Left ventricle myocardium inferior (tissue), 1 donor: ENCODE measurements at places on chromosomes 6 and 20.
A peak's percentile ranks its signal among the peaks of the same experiment; 100 is the strongest.

- H3K27ac ChIP-seq: no peak overlapping the region
- H3K4me1 ChIP-seq: peaks cover 13% of the 10 kb centered on the region
- no peak overlapping the region for H3K4me3 ChIP-seq
- H3K36me3 ChIP-seq: peaks cover 15% of the 10 kb centered on the region
These were observed 12.9 kb downstream of the SLC4A11 start for GRCh38 chr20:3226093-3226492.

DNA sequence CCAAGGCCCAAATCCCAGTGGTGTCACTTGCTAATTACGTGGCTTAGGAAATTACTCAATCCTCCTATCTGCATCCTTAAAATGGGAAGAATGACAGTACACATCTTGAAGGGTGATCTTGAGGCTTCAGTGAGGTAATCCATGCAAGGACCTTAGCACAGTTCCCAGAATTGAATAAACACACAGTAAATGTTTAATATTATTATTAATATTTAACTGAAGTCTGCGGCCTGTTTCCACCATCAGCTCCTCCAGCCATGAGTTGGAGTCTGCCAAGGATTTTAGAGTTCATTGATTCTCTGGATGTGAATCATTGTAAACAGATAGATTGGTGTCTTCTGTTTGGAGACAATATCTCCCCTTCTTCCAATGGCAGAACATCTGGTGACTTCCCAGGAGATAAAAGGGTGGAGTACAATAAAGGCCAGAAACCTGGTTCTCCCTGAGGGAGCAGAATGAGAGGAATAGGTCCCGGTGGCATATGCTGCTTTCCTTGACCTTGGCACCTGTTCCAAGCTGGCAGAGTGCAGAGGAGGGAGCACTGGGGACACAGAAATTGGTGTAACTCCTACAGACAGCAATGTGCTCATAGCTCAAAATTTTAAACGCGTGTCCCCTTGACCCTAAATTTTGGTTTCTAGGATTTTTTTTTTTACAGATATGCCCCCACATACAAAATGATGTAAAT, 25.4 kb downstream of the UNC5CL start:
- no peak for DNase-seq
- no peaks in the 10 kb centered on the region for H3K27me3 ChIP-seq
- no peak overlapping the region for H3K4me3 ChIP-seq
- H3K4me1 ChIP-seq: no peaks in the 10 kb centered on the region
- H3K36me3 ChIP-seq: no peaks in the 10 kb centered on the region

- no peak overlapping the region for H3K27ac ChIP-seq
- peaks cover 21% of the 10 kb centered on the region for H3K4me1 ChIP-seq
- H3K4me3 ChIP-seq: no peak overlapping the region
- DNase-seq: no peak
These were observed 48.3 kb downstream of the OGFRL1 start for GRCh38 chr6:71336901-71337300.

- H3K4me3 ChIP-seq: peak overlapping the region; percentile 44
- H3K27ac ChIP-seq: peak overlapping the region; percentile 72
- no peaks in the 10 kb centered on the region for H3K36me3 ChIP-seq
These were observed 178.3 kb upstream of the FOXA2 start for GRCh38 chr20:22762576-22763256.

- no peaks in the 10 kb centered on the region for H3K36me3 ChIP-seq
- H3K4me1 ChIP-seq: no peaks in the 10 kb centered on the region
- no peak for DNase-seq
- H3K4me3 ChIP-seq: no peak overlapping the region
- H3K27me3 ChIP-seq: no peaks in the 10 kb centered on the region
These were observed 114.4 kb downstream of the PDSS2 start for GRCh38 chr6:107344981-107345380.

DNA sequence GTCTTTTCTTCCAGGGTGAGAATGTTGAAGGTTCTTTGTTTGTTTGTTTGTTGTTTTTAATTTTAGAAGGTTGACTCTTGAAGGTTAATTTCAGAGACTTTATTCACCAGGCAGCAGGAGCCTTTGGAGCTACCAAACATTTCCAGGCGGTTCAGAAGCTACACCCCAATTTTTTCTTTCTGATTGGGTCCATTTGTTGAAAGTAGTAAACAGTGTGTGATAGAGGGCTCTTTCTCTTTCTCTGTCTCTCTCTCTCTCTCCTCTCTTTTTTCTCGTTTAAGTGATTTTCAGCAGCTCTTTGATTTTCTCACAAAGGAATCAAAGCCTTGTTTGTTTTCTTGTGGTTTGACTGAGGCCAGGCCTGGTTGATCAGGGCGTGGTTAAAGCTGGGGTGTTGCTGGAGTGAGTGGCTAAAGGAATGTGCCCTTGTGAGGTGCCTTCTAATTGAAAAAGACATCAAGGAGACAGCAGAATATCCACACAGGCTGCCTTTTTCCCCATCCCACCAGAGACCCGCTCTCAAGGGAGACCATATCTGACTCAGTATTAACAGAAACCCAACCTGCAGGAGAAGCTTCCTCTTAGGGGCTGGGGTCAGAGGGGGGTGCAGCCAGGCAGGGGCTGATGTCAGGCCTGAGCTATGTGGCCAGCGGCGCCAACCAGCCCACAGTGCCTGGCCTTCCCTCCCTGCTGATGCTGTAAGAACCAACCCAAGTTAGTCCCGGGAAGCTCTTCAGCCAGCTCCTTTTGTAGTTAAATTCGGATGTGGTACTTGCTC, 40.4 kb upstream of the NAA20 start:
- H3K27ac ChIP-seq: peak overlapping the region; percentile 96
- H3K4me3 ChIP-seq: peak overlapping the region; percentile 75
- H3K36me3 ChIP-seq: peaks cover 26% of the 10 kb centered on the region
- peak; percentile 70 for DNase-seq

DNA sequence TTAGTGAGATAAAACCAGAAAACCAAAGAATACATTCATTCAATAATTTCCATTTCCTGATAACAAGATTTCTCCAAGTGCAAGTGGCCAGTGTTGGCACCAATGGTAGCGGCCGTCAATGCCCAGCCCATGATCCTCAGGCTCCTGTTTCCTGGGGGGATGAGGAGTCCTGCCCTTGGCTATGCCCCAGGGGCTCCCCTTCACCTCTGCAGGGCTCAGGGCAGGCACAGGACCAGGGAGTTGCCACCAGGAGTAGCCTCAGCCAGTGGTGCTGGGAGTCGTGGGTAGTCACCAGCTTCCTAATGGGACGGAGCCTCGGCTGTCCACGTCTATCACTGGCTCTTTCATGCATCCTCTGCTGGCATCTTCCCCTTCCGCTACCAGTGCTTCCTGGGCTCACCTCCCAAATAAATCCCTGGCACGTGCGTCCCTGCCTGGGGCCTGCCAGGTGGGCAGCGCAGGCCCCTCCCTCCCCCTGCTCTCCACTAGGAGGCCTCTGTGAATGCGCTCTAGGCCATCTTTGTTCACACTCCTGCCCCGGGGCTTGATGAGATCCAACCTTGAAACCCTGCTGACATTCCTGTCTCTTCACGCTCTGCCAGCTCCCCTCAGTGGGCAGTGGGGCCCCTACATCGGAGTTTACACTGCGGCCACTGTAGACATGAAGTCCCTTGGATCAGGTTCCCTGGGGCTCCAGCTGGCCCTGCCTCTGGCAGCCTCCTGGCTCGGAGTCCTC, 215.7 kb downstream of the SYNDIG1 start:
- H3K4me1 ChIP-seq: no peaks in the 10 kb centered on the region
- H3K27me3 ChIP-seq: no peaks in the 10 kb centered on the region
- no peak for DNase-seq

GRCh38 chr20:17993546-17993945, 24.7 kb downstream of the MGME1 start:
- H3K27ac ChIP-seq: no peak overlapping the region
- peaks cover 9% of the 10 kb centered on the region for H3K27me3 ChIP-seq
- DNase-seq: no peak
- peaks cover 19% of the 10 kb centered on the region for H3K36me3 ChIP-seq
- no peak overlapping the region for H3K4me3 ChIP-seq

GRCh38 chr6:21836772-21837425, 243.3 kb downstream of the SOX4 start:
- H3K4me3 ChIP-seq: no peak overlapping the region
- no peaks in the 10 kb centered on the region for H3K27me3 ChIP-seq
- no peaks in the 10 kb centered on the region for H3K4me1 ChIP-seq
- H3K27ac ChIP-seq: no peak overlapping the region

- no peak for DNase-seq
- no peak overlapping the region for H3K27ac ChIP-seq
- no peaks in the 10 kb centered on the region for H3K4me1 ChIP-seq
- no peaks in the 10 kb centered on the region for H3K36me3 ChIP-seq
- peaks cover 33% of the 10 kb centered on the region for H3K27me3 ChIP-seq
These were observed 20.9 kb downstream of the COL9A3 start for GRCh38 chr20:62837790-62838127.

- H3K4me3 ChIP-seq: no peak overlapping the region
- H3K27me3 ChIP-seq: peaks cover 36% of the 10 kb centered on the region
- H3K36me3 ChIP-seq: no peaks in the 10 kb centered on the region
- no peak overlapping the region for H3K27ac ChIP-seq
These were observed 24.5 kb downstream of the TOX2 start for GRCh38 chr20:43938932-43939761.

DNA sequence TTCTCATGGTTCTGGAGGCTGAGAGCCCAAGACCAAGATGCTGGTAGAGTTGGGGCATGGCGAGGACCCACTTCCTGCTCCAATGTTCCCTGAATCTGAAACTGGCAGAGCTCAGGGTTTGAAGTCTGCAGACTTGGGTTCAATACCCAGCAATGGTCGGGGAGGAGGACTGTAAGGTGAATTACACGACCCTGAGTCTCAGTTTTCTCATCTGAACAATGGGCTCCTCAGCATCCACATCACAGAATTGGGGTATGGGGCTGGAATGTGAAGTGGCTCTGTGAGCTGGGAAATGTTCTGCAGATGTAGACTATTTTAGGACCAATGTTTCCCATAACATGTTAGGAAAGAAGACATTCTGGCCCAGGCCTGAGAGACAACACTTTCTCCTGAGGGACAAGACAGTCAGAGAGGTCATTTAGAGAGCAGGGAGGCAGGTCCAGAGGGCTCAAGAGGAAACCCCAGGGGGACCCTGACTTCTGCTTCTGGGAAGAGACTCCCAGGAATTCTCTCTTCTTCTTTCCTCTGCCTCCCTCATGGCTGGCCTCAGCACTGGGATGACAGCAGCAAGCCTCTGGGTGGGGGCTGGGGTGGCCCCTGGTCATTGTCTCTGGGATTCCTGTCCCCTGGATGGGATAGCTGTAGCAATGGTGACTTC, 141.3 kb upstream of the PMEPA1 start:
- H3K4me1 ChIP-seq: no peaks in the 10 kb centered on the region
- peak overlapping the region; percentile 58 for H3K27ac ChIP-seq
- peak; percentile 43 for DNase-seq
- H3K36me3 ChIP-seq: no peaks in the 10 kb centered on the region
- no peak overlapping the region for H3K4me3 ChIP-seq

GRCh38 chr20:25220021-25220730, 24.7 kb downstream of the ENTPD6 start:
- no peaks in the 10 kb centered on the region for H3K27me3 ChIP-seq
- H3K36me3 ChIP-seq: peaks cover 63% of the 10 kb centered on the region
- H3K4me3 ChIP-seq: no peak overlapping the region

- H3K4me1 ChIP-seq: peaks cover 24% of the 10 kb centered on the region
- H3K4me3 ChIP-seq: no peak overlapping the region
- H3K27ac ChIP-seq: no peak overlapping the region
- no peaks in the 10 kb centered on the region for H3K36me3 ChIP-seq
These were observed 159.3 kb downstream of the CD83 start for GRCh38 chr6:14276667-14277404.

GRCh38 chr6:144181639-144182038, 31.3 kb downstream of the STX11 start:
- H3K36me3 ChIP-seq: peaks cover 1% of the 10 kb centered on the region
- H3K27ac ChIP-seq: no peak overlapping the region
- H3K4me1 ChIP-seq: peaks cover 20% of the 10 kb centered on the region
- no peak overlapping the region for H3K4me3 ChIP-seq
- no peaks in the 10 kb centered on the region for H3K27me3 ChIP-seq

GRCh38 chr20:54108326-54108642, 37.9 kb upstream of the BCAS1 start:
- no peak overlapping the region for H3K4me3 ChIP-seq
- H3K27me3 ChIP-seq: peaks cover 5% of the 10 kb centered on the region
- no peaks in the 10 kb centered on the region for H3K36me3 ChIP-seq
- no peak for DNase-seq
- no peaks in the 10 kb centered on the region for H3K4me1 ChIP-seq

- no peaks in the 10 kb centered on the region for H3K36me3 ChIP-seq
- H3K4me3 ChIP-seq: no peak overlapping the region
- H3K27me3 ChIP-seq: no peaks in the 10 kb centered on the region
- H3K27ac ChIP-seq: no peak overlapping the region
- no peak for DNase-seq
- peaks cover under 1% of the 10 kb centered on the region for H3K4me1 ChIP-seq
These were observed 24.5 kb downstream of the AGPAT4 start for GRCh38 chr6:161249327-161249726.

DNA sequence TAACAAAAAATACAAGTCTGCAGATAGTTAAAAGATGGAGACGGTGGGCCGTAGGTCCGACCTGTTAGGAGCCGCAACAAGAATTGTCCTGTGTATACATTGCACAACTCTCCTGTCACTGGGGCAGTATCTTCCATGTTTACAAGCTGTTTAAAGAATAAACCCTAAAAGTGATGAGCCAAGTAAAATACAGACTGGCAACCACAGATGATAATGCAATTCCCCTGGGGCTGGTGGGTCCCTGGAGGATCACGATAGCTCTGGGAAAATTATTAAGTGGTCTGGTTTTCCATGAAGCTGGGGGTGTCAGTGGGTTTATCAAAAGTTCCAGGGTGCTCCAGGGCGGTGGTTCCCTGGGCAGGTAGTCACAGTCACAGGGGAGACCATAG, 8.1 kb upstream of the FAM50B start:
- no peak for DNase-seq
- no peaks in the 10 kb centered on the region for H3K27me3 ChIP-seq
- H3K4me1 ChIP-seq: peaks cover 8% of the 10 kb centered on the region
- H3K27ac ChIP-seq: no peak overlapping the region

- H3K4me3 ChIP-seq: no peak overlapping the region
- H3K27me3 ChIP-seq: peaks cover 52% of the 10 kb centered on the region
- no peak for DNase-seq
- no peaks in the 10 kb centered on the region for H3K36me3 ChIP-seq
- H3K4me1 ChIP-seq: peaks cover 7% of the 10 kb centered on the region
These were observed 40.1 kb downstream of the TRMT6 start for GRCh38 chr20:5910186-5910585.

DNA sequence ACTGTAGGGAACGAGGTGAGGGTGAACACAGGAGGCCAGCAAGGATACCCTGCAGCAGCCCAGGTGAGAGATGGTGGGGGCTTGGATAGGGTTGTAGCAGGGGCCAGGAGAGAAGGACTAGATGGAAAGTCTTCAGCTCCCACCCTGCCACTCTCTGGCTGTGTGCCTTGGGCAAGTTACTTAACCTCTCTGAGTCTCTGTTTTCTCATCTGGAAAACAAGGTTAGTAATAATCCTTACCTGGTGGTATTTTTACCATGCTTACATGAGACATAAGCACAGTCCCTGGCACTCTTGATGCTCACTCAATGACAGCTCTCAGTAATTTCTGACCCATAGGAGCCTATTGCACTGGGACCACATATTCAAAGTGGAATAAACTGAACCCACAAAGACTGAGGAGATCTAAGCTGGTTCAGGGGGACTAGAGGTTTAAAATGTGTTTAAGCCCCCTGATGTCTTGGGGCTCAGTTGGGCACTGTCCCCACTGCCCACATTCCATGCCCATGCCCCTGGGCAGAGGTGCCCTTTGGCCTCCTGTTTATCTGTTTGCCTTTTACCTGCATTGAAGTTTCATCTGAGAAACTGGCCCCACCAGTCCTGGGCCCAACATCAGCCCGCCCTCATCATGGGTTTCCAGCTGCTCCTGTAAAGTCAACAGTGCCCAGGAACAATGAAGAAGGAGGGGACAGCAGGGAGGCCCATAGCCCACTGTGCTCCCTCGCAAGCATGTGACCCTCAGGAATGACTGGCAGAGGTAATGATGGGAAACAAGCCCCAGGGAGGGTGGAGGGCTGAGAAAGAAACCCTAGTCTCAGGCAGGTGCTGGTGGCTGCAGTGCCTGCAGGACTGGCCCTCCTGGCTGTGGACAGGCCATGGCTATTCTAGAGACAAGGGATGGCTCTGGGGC, 104.0 kb downstream of the VEGFA start:
- DNase-seq: no peak
- no peak overlapping the region for H3K4me3 ChIP-seq
- H3K27ac ChIP-seq: no peak overlapping the region
